ENCODE measurements at places on chromosomes 11 and 22.

DNA sequence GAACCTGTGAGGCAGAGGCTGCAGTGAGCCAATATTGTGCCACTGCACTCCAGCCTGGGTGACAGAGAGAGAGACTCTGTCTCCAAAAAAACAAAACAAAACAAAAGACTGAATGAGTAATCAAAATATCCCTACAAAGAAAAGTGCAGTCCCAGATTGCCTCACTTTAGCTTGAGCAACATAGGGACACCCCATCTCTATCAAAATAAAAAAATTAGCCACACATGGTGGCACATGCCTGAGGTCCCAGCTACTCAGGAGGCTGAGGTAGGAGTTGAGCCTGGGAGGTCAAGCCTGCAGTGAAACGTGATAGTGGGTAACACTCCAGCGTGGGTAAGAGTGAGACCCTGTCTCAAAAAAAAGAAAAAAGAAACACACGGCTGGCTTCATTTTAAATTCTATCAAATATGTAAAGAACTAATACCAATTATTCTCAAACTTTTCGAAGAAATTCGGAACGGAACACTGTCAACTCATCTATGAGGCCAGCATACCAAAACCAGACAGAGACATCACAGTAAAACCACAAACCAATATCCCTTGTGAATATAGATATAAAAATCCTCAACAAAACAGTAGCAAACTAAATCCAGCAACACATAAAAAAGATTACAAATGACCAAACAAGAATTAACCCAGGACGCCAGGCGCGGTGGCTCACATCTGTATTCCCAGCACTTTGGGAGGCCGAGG, 12.9 kb downstream of the CHEK2 start:
- DNase-seq = no peak

- no peak for DNase-seq
Measured at GRCh38 chr22:38704654-38705234, 1.0 kb upstream of the GTPBP1 start.

DNA sequence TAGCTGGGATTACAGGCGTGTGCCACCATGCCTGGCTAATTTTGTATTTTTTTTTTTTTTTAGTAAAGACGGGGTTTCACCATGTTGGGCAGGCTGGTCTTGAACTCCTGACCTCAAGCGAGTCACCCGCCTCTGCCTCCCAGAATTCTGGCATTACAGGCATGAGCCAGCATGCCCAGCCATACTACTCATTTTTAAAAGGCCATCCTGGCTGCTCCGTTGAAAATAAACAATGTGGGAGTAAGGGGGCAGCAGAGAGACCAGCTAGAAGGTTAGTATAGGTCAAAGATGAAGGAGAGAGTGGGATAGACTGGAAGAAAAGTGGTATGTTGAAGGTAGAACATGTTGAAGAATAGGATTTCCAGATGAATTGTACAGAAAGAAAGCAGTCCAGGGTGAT, 17.6 kb upstream of the LIN7C start:
- no peak for DNase-seq

DNA sequence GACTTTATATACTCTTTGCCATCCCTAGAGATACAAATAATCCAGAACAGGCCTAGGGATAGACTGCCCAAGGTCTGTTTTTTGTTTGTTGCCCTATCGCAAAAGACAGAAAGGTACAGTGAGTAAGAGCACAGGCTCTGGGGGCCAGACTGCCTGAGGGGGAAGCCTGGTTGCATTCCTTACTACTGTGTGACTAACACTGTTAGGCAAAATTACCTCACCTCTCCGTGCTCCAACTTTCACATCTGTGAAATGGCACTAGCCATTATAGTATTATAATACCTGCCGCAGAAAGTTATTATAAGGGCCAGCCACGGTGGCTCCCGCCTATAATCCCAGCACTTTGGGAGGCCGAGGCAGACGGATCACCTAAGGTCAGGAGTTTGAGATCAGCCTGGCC, 14.5 kb downstream of the SLC35F2 start:
- DNase-seq = no peak

DNA sequence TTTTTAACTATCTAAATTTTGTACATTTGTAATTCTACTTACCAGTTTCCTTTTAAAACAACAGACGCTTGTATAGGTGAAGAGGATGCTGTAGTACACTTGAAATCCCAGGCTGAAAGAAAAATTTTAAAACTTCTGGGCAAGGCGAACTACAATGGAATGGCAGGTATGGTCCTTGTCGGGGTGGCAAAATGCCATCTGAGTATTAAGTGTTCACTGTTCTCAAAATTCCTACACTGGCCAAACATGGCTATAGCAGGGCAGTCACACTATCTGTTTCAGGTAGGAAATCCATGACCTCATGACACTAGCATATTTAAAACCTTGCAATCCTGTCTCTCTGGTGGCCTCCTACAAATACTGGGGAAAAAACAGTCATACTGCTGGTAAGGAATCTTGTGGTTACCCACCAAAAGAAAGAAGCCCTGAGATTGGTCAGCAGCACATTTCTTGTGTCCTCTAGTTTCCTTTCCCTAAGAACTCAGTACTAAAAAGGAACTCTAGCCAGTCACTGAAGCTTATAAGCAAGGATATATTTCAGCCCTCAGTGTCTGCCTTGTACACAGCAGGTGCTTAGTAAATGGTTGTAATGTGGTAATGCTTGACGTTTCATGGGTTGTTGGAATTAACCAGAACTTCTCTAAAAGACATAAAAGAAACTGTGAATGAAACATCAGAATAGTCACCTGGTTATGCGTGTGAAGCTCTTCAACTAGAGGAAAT, 5.2 kb upstream of the ZC3H12C start:
- no peak for DNase-seq

- no peak for DNase-seq
Measured at GRCh38 chr11:10716122-10716521, 22.6 kb upstream of the IRAG1 start.

DNA sequence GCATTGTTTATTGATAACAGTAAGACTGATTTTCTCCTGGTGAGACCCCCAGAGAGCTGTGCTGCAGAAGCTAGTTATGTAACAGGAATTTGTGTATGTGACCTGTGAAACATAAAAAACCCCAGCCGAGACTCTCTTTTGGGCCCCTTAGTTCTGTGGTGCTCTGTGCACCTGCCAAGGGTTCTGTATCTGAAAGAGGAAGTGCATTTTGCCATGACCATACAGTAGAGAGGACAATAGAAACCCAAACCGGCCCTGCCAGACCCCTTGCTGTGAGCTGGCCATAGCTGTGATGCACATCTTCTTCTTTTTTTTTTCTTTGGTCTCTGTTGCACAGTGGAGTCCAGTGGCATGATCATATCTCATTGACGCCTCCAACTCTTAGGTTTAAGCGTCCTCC, 31.4 kb upstream of the APOL5 start:
- no peak for DNase-seq

- no peak for DNase-seq
Measured at GRCh38 chr11:127864861-127865260, 722.5 kb downstream of the ETS1 start.

DNA sequence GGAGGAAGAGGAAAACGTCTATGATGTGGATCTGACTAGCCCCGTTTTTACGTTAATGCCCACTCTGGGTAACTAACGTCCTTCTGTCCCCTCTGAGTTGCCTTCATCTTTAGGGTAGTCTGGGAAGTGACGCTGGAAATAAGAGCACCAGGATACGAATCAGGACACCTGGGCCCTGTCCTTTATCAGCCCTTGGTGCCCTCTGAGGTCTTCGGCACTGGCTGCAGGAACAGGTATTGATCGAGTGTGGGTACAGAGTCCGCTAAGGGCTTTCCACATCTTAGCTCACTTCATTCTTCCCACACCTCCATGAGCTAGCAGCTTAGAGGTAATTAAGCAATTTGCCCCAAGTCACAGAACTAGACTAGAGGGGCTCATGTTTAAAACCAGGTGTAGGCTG, 223.8 kb downstream of the DBX1 start:
- DNase-seq = no peak

GRCh38 chr22:22833488-22833887, 54.1 kb upstream of the IGLL5 start:
- DNase-seq = no peak

GRCh38 chr11:70493891-70494290, 95.6 kb downstream of the CTTN start:
- DNase-seq = no peak

GRCh38 chr22:45444168-45444567, 30.7 kb downstream of the RIBC2 start:
- DNase-seq = no peak

All from NCI-H1048 (cell line).